Inflammatory macrophage treated with lipopolysaccharide for 1 hour (primary cell): ENCODE measurements at places on chromosomes 12 and 14.
A peak's percentile ranks its signal among the peaks of the same experiment; 100 is the strongest.

- peak; percentile 79 for DNase-seq
Measured at GRCh38 chr12:121811434-121812319, 7.9 kb downstream of the SETD1B start.

GRCh38 chr12:109444259-109444658, 32.8 kb downstream of the KCTD10 start:
- no peak for DNase-seq

- no peak for DNase-seq
Measured at GRCh38 chr12:69720750-69721149, 17.9 kb upstream of the RAB3IP start.

- DNase-seq = no peak
Measured at GRCh38 chr14:80669426-80669825, 272.1 kb downstream of the CEP128 start.

DNA sequence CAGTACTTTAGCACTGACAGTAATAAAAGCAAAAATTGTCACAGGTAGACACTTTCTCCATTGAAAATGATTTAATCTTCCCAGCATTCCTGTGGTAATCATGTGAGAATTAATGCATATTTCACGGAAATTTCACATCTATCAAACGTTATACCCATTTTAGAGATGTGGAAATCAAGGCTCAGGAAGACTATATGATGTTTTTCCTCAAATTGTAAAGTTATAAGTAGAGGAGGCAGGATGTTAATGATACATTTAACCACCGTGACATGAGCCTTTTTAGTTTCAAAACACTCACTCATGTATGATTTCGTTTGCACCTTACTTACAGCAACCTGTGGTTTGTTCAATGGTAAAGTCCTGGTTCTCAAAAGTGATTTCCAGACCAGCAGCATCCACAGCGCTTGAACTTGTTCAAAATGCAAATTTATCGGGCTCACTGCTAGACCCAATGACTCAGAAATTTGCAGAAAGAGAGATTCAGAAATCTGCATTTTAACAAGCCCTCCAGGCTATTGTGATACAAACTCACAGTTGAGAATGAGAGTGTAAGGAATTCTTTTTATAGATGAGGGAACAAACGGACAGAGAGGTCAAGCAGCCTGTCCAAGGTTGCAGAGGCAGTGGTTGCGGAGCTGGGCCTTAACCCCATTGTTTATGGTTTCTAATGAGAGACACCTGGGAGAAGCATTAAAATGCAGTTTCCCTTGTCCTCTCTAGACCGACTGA, 654.8 kb upstream of the TBX3 start:
- DNase-seq = no peak

- DNase-seq = no peak
Measured at GRCh38 chr12:93174473-93174872, 203.3 kb upstream of the NUDT4 start.

GRCh38 chr14:64110802-64111201, 183.4 kb downstream of the ESR2 start:
- peak; percentile 36 for DNase-seq

GRCh38 chr14:100791348-100791735, 34.6 kb upstream of the MEG3 start:
- no peak for DNase-seq

DNA sequence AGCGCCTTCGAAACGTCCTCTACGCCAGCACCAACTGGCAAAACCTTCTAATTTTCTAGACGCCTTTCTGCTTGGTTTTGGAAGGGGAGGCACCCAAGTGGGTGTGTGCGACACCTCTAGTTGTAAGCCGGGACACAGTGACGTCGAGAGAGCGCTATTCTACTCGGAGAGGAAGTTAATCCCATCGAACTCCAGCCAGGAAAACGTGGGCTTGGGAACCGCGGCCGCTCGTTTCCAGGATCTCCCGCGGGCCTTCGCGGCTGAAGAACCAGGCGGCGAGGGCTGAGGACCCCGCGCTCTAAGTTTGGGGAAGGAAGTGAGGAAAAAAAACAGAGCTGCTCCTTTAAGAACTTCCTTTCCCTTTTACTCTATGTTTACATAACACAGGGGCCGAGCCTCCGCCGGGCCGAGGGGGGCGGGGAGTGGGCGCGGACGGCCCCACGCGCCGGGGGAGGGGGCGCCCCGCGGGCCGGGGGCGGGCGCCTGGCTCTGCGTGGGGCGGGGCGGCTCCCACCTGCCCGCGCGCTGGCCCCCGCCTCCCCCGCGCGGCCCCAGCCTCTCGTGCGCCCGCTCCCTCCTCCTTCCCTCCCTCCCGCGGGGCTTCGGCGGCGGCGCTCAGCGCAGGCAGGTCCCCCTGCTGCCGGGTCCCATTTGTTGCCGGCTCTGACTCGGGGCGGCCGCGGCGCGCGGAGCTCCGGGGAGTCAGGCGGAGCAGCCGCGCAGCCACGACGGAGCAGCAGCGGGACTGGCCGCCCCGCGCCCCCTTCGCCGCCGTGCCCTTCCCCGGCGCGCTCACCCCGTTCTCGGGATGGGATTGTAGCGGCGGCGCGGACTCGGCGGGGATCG, at the start of gene PELI2:
PELI2 (plus strand) TSS at position 647 of the 846 bp plus-strand sequence. CDS start 250 bp downstream, outside the sequence.
- peak; percentile 47 for DNase-seq

DNA sequence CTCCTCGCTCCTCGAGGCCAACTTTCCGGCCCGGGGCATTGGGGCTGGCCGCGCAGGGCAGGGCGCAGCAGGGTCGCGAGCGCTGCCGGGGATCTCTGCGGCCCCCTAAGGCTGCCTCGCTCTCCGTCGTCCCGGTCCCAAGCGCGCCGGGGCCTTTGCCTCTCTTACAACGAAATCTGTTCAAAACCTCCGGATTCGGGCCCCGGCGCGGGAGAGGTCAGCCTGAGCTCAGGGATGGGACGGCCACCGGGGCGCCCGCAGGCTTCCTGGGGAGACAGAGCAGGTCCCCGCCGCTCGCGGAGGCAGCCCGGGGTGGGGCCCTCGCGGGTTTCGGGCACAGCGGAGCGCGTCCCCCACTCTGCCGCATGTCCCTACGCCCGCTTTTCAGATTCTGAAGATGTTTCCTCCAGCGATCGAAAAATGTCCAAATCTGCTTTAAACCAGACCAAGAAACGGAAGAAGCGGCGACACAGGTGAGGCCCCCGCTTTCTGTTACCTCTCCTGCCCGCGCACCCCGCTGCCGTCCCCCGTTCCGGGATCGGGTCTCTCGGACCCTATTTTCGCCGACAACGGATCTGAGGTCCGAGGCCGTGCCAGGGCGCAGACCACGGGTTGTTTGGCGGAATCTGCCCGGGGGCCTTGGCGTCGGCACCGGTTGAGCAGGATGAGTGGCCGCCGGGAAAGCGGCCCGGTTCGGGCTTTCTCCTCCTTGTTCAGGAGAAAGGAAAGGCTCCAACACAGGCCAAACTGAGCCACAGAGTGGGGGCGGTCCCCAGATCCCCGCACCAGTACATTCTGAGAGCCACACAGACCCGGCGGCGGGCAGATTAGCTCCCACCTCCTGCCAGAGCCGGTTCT, 1.8 kb downstream of the VSX2 start:
- no peak for DNase-seq

DNA sequence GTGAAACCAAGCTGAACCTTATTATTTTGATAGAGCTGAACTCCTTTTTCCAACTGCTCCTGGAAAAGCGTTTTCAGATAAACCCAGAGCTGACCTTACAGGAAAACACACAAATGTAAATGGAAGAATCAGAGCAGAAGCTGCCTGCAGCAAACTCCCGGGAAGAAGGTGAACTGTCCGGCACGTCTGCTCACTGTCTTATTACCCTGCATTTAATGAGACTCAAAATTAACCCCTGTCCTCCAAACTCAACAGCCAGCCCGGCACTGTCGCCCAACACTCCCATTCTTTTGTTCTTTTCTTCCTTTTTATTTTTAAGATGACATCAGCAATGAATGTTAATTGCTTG, 1046.9 kb upstream of the FLRT2 start:
- no peak for DNase-seq

DNA sequence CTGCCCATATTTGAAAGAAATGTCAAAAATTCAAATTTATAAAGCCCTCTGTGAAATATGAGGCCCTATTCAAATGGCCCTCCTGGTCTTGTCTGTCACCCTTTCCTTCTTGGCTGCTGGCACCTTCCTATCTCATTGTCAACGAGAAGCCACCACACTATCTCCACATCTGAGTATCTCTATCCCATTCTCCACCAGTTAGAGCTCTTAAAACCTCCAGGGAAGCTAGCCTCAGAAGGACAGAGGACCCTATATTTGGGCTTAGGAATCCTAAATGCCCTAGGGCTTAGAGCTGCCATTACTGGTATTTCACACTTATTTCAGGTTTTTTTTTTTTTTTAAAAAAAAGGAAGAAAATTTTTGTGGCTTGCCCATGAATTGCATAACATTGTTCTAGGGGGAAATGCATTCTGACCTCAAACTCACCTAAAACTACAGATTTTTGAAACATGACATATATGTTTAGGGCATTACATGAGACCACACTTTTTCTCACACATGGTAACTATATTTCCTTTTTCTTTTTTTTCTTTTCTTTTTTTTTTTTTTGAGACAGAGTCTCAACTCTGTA, 25.0 kb downstream of the SLC25A21 start:
- DNase-seq = peak; percentile 36

GRCh38 chr12:113439606-113440030, 17.4 kb downstream of the SDSL start:
- DNase-seq = no peak

- DNase-seq = no peak
Measured at GRCh38 chr12:84950971-84951546, 38.5 kb upstream of the SLC6A15 start.

DNA sequence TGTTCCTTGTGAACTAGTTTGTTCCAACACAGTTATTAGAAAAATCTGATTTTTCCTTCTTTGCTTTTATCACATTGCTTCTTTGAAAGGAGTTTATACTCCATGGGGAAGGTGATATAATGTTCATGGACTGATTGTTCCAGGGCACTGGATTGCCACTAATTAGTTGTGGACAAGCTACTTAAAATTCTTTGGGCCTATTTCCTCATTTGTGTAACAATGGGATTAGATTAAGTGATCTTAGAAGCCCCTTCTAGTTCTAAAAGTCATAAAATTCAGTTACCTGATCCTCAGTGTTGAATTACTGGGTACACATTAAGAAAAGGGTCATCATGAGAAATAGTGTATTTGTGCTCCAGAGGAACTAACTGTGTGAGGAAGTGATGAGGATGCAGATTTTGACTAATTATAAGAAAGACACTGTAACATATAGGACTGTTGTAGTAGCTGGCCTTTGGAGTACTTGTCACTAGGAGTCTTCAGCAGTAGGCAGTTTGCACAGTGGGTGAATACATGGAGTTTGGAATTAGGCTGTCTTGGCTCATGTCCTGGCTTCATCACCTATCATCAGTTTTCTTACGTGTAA, 82.2 kb downstream of the MIA2 start:
- DNase-seq = no peak

GRCh38 chr12:52390739-52391617, 5.5 kb upstream of the KRT84 start:
- DNase-seq = no peak

- no peak for DNase-seq
Measured at GRCh38 chr12:99444859-99445316, 202.7 kb upstream of the GARIN6 start.

DNA sequence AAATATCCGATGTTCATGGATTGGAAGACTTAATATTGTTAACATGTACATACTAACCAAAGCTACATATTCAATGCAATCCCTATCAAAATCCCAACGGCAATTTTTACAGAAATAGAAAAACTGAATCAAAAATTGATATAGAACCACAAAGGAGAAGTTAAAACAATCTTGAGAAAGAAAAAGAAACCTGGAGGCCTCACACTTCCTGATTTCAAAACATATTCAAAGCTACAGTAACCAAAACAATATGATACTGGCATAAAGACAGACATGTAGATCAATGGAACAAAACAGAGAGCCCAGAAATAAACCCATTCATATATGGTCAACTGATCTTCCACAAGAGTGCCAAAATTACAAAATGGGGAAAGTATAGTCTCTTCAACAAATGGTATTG, 5.4 kb upstream of the PELI2 start:
- peak; percentile 46 for DNase-seq

DNA sequence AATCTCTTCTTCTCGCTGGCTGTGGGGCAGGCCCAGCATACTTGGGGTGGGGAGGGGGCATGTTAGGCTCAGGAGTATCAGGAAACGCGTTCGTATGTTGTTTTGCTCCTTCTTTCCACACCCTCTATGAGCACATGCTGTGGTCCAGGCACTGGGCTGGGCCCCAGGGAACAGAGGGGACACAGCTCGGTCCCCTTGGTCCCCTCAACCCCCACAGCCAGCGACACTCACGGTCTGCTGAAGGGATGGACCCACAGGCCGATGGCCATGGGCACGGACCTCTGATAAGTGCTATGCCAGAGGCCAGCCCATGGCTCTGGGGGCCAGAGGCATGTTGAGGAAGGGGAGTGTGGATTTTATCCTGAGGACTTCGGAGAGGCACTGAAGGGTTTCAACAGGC, 6.2 kb downstream of the IFI27 start:
- no peak for DNase-seq

DNA sequence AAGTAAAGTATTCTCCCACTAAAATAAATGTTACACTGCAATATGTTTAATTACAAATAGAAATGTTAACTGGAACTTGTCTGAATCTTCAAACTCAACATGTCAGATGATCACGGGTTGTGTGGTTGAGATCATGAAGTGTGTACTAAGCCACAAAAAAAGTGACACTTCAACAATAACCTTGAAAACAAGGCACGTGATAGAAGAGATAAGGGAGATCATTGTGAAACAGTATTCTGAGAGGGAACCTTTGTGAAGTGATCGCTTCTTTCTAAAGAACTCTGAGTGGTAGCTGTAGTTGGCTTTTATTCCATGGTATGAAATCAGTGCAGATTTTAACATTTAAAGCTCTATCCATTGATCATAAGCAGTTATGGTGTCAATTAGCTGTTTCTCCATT, 60.0 kb downstream of the LIN52 start:
- no peak for DNase-seq

DNA sequence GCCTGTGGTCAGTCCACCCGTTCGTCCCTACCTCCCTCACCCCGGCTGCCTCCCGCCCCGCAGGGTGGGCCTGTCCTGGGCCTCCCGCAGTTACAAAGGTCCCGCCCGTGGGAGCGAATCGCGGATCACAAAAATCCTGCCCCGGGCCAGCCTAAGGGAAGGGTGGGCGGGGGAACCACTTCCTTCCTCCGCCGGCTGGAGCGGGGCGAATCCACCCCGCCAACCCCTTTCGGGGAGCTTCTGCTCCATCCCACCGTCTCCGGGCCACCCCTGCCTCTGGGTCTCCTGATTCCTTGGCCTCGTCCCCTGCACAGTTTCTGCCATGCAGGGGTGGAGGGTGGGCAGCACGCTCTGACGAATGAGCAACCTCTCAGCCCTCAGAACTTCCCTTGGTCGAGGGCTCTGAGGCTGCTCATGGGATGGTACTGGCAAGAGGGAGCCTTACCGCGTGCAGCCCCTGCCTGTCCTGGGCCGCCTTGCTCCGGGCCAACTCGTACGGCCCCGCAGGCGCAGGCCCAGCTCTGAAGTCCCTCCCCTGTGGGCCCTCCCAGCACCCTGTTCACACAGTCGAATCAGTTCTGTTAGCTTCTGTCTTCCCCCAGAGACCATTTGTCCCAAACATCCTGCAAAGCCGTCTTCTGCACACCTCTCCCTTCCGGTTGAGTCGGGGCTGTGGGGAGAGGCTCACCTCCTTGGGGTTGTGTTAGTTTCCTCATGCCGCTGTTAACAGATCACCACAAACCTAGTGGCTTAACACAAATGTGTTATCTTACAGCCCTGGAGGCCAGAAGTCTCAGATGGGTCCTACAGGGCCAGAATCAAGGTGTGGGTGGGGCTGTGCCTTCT, 589 bp upstream of the HVCN1 start:
- peak; percentile 69 for DNase-seq
